ENCODE measurements at places on chromosomes 12 and 14. TPM values are rescaled to one million over a fixed set of nuclear protein-coding genes. Genes with fewer than 3 reads are reported as not detected.

AQP2 gene
- not detected for total RNA-seq

- peaks cover 61% of the 10 kb centered on the region for H3K27me3 ChIP-seq
- peaks cover 3% of the 10 kb centered on the region for H3K36me3 ChIP-seq
- no peak for DNase-seq
- H3K4me3 ChIP-seq: no peak overlapping the region
- H3K4me1 ChIP-seq: peaks cover 7% of the 10 kb centered on the region
Measured at GRCh38 chr14:101457936-101458740, 103.2 kb upstream of the DIO3 start.

SRGAP1 gene
- total RNA-seq: not detected

TRMT61A gene
- total RNA-seq: 15.3 TPM

ANG gene
- not detected for total RNA-seq

DNA sequence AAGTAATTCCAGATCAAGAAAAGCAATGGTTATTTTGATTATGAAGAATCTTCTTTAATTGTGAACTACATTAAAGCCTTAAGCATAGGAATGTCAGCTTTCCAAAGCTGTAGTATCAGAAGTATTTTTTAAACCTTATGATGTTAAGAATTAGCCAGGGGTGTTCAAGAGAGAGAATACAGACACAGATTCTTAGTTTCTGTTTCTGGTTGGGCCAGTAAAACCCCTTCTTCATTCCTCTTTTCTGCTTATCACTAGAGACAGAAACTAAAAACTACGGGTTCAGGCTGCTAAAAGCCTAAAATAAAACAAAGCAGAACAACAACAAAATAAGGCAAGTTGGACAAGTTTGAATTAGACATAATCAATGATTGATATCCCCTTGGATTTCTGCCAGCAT is 38.2 kb downstream of the IFT43 start:
- DNase-seq: no peak
- peaks cover 68% of the 10 kb centered on the region for H3K36me3 ChIP-seq
- no peaks in the 10 kb centered on the region for H3K27me3 ChIP-seq
- H3K4me3 ChIP-seq: no peak overlapping the region
- H3K4me1 ChIP-seq: no peaks in the 10 kb centered on the region

DNA sequence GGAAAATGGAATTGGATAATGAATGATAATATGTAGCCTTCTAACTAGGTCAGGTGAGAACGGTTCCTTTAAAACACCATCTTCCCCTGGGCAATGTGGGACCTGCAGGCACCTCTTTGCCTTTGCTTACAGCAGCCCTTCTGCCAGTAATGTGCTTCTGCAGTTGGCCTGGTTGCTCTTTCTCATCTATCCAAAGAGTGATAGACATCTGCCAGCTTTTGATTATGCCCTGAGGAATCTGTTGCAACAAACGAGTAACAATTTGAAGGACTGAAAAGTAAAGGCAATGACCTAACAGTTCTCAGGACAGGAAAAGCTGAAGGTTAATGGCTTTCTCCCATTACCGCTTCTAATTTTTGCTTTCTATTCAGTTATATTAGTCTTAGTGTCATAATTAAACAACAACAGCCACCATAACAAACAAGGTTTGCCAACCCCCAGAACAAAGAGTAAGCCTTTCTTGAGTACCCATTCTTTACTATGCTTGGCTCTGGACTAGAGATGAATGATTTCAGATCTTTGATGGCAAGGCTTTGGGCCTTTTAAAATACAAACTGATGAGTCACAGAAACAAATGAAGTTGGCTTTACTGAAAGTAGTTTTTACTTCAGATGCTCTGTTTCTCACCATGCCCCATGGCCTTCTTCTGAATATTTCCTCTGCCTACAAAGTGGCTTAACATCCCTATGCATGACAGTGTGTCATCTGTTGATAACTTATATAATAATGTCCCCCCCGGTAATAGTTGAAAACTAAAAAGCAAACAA is 76.1 kb upstream of the KRR1 start:
- H3K4me3 ChIP-seq: no peak overlapping the region
- no peak for DNase-seq
- no peak overlapping the region for H3K27ac ChIP-seq

- H3K4me3 ChIP-seq: no peak overlapping the region
- DNase-seq: no peak
- peaks cover 5% of the 10 kb centered on the region for H3K27me3 ChIP-seq
- H3K27ac ChIP-seq: no peak overlapping the region
- peaks cover 8% of the 10 kb centered on the region for H3K4me1 ChIP-seq
Measured at GRCh38 chr12:65308601-65309071, 30.2 kb downstream of the MSRB3 start.

LMNTD1 gene
- total RNA-seq: not detected

DNA sequence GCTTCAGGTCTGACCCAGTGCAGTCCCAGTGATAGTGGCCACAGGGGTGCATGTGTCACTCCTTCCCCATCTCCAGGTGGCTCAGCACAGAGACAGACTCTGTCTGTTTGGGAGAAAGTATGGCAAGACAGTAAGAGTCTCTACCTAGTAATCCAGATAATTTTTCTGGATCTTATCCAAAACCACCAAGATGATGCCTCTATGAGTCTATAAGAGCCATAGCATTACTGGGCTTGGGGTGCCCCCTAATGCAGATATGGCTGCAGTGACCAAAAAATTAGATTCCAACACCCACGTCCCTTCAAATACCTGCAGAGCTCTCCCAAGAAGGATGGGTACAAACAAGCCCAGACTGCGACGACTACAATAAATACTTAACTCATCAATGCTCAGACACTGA is 123.8 kb downstream of the GRIP1 start:
- H3K4me3 ChIP-seq: no peak overlapping the region
- H3K27ac ChIP-seq: no peak overlapping the region
- H3K36me3 ChIP-seq: peaks cover 8% of the 10 kb centered on the region

ARMH4 gene
- not detected for total RNA-seq

DNA sequence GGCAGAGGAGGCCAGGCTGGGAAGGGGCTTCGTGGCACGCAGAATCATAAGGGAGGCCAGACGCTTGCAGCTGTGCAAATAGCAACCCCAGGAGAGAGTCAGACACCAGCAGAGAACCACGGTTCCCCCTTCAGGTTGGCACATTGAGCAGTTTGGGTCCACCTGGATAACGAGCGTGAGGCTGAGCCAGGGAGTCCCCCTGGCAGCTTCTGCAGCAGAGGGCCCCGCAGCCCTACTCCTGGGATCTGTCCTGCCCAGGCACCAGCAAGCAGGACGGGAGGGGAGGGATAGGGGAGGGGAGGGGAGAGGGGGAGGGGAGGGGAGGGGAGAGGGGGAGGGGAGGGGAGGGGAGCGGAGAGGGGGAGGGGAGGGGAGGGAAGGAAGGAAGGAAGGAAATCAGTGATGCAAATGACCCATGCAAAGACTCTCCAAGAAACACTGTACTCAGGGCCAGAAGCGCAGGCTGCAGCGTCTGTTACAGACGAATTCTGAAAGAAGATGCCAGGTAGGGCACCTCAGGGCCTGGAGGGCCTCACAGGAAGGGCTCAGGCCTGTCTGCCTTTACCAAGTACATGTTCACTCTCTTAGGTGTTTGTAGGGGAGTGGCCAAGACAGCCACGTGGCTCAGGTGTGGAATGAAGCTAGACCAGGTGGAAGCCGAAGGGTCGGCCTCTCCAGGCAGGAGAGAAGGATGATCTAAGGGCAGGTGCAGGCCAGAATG is 32.3 kb upstream of the MMP17 start:
- no peak overlapping the region for H3K4me3 ChIP-seq
- DNase-seq: no peak
- H3K36me3 ChIP-seq: peaks cover 73% of the 10 kb centered on the region
- peaks cover 2% of the 10 kb centered on the region for H3K4me1 ChIP-seq
- H3K27me3 ChIP-seq: no peaks in the 10 kb centered on the region
- H3K27ac ChIP-seq: no peak overlapping the region

SMIM41 gene
- total RNA-seq: not detected

DNA sequence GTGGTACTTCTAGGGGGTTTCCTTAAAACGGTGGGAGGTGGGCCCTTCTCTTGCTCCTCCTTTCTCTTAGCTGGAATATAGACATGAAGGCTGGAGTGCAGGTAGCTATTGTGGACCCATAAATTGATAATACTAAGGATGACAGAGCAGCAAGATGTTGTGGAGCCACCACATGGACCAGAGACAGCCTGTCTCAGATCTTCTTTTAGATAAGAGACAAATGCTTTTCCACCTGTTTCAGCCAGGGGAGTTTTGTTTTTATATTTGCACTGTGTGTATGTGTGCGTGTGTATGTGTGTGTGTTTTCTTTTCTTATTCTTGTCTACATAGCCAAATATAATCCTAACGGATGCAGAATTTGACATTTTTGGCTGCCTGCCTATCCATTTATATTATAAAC is 62.9 kb upstream of the HIF1A start:
- no peak overlapping the region for H3K27ac ChIP-seq
- H3K36me3 ChIP-seq: peaks cover 3% of the 10 kb centered on the region
- H3K4me1 ChIP-seq: peaks cover 4% of the 10 kb centered on the region
- DNase-seq: no peak
- no peaks in the 10 kb centered on the region for H3K27me3 ChIP-seq

- peaks cover 26% of the 10 kb centered on the region for H3K4me1 ChIP-seq
- no peak for DNase-seq
- H3K4me3 ChIP-seq: no peak overlapping the region
- no peaks in the 10 kb centered on the region for H3K27me3 ChIP-seq
- H3K36me3 ChIP-seq: peaks cover 9% of the 10 kb centered on the region
Measured at GRCh38 chr12:15575671-15576541, 213.3 kb downstream of the EPS8 start.

GPR162 gene
- total RNA-seq: not detected

DNA sequence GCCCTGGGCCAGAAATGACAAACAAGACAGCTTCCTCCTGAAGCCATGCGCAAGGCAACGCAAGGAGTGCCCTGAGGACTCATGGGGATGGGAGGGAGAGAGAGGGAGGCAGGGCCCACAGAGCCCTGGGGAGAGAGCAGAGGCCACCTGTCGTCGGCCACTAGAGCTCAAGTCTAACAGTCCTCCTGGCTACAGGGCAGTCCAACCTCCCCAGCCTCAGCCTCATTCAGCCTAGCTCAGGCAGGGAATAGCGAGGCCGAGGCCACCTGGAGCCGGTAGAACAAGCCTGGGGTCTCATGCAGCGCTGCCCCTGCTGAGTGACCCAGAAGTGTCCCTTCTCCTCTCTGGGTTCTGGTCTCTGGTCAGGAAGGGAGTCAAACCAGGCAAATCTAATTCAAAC is 69.5 kb downstream of the BCL11B start:
- peaks cover 99% of the 10 kb centered on the region for H3K4me1 ChIP-seq
- peak overlapping the region; percentile 89 for H3K4me3 ChIP-seq
- DNase-seq: no peak

CDC42BPB gene
- 6.2 TPM for total RNA-seq

- peaks cover 4% of the 10 kb centered on the region for H3K36me3 ChIP-seq
- no peaks in the 10 kb centered on the region for H3K4me1 ChIP-seq
- no peak for DNase-seq
- no peak overlapping the region for H3K4me3 ChIP-seq
- H3K27me3 ChIP-seq: no peaks in the 10 kb centered on the region
Measured at GRCh38 chr14:74048281-74048680, 29.1 kb downstream of the BBOF1 start.

IFI27 gene
- 1.8 TPM for total RNA-seq

FAM161B gene
- 5.0 TPM for total RNA-seq

DNA sequence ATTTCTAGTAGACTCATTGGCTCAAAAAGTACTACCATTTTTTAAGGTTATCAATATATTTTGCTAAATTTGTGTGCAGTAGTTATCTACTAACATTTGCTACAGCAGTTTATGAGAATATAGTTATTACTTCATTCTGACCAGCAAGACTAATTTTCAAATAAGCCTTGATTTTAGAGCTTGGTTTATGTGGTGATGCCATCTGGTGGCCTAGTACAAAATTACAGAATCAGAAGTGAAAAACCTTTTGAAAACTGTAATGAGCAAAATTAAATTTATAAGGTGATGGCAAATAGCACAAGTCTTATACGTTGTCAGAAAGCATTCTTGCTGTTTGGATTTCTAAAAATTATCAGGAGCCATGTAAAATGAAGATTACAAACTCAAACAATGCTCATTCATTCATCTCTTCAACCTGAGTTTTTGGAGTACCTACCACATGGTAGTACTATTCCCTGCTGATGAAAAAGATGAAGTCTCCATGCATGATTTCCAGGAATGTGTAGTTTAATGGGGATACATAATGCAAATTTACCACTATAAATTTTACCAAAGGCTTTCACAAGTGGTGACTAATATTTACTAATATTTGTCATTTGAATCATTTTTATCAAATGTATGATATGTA is 51.0 kb downstream of the MAGOHB start:
- H3K27me3 ChIP-seq: no peaks in the 10 kb centered on the region
- H3K27ac ChIP-seq: peak overlapping the region; percentile 92
- H3K4me1 ChIP-seq: peaks cover 33% of the 10 kb centered on the region
- peaks cover 14% of the 10 kb centered on the region for H3K36me3 ChIP-seq
- H3K4me3 ChIP-seq: peak overlapping the region; percentile 44

OVCH1 gene
- total RNA-seq: not detected

- no peaks in the 10 kb centered on the region for H3K27me3 ChIP-seq
- DNase-seq: no peak
- no peak overlapping the region for H3K4me3 ChIP-seq
- H3K4me1 ChIP-seq: peaks cover under 1% of the 10 kb centered on the region
- peaks cover 15% of the 10 kb centered on the region for H3K36me3 ChIP-seq
- H3K27ac ChIP-seq: no peak overlapping the region
Measured at GRCh38 chr12:109589240-109589590, 15.6 kb downstream of the MVK start.

TMEM132C gene
- total RNA-seq: not detected

DNA sequence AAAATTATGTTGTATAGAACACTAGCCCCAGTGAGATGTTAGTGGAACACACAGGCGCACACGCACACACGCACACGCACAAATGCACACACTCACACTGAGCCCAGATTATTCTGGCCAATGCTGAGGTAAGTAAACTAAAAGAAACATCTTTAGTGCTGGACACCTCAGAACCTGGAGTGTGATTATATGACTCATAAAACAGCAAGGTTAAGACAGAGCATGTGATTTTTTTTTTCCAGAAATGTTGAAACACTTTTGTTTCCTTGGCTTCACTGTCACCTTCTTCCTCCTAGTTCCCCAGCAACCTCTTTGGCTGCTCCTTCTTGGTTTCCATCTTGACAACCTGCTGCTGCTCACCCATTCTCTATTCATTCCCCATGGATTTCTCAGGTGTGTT is 141.0 kb upstream of the ALG10B start:
- H3K4me1 ChIP-seq: no peaks in the 10 kb centered on the region
- H3K27me3 ChIP-seq: peaks cover 11% of the 10 kb centered on the region
- no peak for DNase-seq
- H3K36me3 ChIP-seq: no peaks in the 10 kb centered on the region

- no peaks in the 10 kb centered on the region for H3K36me3 ChIP-seq
- no peak overlapping the region for H3K4me3 ChIP-seq
- no peaks in the 10 kb centered on the region for H3K27me3 ChIP-seq
Measured at GRCh38 chr12:77437206-77437605, 371.8 kb upstream of the E2F7 start.

KLRG1 gene
- 4.1 TPM for total RNA-seq

Measured in naive thymus-derived CD8-positive, alpha-beta T cell (primary cell).